ENCODE measurements at places on chromosomes 4 and X.

GRCh38 chrX:69256291-69256565 lies 91.0 kb upstream of the PJA1 start:
- DNase-seq: no peak

GRCh38 chr4:38800961-38801450 lies 3.6 kb downstream of the TLR1 start:
- no peak for DNase-seq

DNA sequence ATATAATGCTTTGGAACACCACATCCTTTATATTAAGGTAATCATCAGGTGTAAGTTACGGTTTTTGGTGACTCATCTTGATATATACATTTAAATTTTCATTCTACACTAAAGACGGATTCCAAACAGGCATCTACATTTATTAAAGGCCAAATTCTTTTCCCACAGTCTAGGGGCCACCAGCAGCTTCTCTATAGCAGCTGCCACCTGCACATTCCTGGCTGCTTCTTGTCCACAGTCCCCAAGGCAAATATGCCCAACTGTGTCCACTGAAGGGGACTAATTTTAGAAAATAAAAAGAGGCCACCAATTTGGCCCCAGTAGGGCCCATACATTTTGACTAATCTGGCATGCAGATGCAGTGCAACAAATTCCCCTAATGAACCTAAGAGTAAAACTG lies 96.6 kb downstream of the EFHC2 start:
- DNase-seq: no peak

DNA sequence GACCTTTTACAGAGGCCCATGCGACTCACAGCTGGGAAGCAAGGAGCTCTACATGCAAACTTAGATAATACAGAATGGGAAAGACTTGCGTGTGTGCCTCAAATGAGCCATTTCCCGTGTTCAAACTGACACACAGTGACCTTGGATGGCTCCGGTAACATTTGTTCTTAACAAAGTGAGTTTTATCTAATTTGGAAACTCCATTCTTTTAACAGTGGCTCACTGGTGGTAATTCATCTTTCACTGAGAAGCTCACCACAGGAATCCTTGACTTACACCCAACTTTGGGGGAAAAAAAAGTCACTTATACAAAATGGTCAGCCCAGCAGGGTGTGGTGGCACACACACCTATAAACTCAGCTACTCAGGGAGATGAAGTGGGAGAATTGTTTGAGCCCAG lies 190.6 kb downstream of the LDB2 start:
- DNase-seq: no peak

- DNase-seq: no peak
Measured at GRCh38 chr4:120399826-120400225, 333.2 kb upstream of the MAD2L1 start.

GRCh38 chrX:34437586-34437985 lies 219.5 kb downstream of the TMEM47 start:
- DNase-seq: no peak

GRCh38 chr4:93373893-93374860 lies 454.4 kb upstream of the ATOH1 start:
- DNase-seq: no peak

DNA sequence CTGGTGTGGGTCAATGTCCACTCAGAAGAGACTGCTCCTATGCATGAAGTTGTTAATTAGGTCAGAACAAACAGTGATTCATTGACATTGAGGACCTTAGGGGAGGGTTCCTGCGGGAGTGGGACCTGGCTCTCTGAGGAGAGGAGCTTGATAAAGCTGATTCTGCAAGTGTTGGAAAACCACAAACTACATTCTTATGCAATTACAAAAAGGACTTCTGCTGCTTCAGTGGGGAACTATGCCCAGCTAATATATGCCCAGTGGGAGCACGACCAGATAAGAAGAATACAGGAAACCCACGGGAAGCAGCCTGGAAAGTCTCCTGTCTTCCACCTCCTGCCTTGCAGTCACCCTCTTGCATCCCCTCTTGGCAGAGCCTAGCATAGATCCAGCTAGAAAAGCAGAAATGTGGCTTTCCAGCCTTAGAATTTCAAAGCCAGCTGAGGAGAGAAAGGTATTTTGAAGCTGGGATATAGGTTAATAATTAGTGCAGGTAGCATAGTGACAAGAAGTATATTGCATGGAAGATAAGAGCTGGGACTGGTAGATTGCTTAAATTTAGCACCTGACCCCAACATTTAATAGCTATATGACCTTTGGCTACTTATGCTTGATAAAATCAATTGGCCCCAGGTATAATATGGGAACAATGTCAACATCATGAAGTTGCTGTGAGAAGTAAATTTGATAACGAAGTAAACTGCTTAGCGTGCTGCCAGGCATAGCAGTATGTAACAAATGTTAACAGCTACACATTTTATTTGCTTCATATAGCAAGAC lies 34.9 kb upstream of the UGT8 start:
- no peak for DNase-seq

DNA sequence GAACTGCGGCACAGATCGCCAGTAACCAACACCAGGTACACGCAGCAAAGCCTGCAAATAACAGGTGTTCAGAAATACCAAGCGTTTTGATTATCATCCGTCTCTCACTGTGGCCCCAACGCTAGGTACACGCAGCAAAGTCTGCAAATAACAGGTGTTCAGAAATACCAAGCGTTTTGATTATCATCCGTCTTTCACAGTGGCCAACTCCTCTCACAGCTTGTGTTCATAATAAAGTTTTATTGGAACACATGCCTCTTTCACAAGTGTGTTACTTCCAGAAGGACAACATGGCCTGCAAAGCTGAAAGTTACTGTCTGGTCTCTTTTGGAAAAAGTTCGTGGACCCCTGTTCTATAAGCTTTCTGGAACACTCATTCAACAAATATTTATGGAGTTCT lies 153.1 kb downstream of the AFAP1 start:
- DNase-seq: no peak

- DNase-seq: peak; percentile 0
Measured at GRCh38 chr4:26028793-26029567, 115.0 kb downstream of the SMIM20 start.

- DNase-seq: no peak
Measured at GRCh38 chr4:173909294-173909693, 374.2 kb downstream of the FBXO8 start.

GRCh38 chr4:169803413-169803812 lies 45.7 kb upstream of the HPF1 start:
- no peak for DNase-seq

GRCh38 chr4:53378171-53378482 lies 686 bp downstream of the FIP1L1 start:
- no peak for DNase-seq

GRCh38 chr4:56959100-56959499 lies 18.3 kb downstream of the NOA1 start:
- DNase-seq: no peak

DNA sequence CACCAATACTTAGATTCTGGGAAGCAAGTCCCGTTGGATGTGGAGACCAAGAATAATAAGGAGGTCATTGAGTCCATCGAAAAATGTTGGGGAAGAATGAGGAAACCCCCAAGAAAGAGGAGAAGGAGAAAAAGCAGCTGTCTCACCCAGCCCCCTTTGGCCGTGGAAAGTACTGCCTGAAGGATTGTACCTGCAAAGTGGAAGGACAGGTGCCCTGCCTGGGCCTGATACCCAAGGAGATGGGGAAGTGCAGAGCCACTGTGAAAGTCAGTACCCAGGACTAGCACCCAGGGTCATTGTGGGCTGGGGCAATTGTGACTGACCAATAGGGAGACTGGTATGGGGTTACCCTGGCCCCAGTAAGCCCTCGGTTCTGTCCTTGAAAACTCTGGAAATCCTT lies 13.8 kb upstream of the CFAP299 start:
- DNase-seq: no peak

DNA sequence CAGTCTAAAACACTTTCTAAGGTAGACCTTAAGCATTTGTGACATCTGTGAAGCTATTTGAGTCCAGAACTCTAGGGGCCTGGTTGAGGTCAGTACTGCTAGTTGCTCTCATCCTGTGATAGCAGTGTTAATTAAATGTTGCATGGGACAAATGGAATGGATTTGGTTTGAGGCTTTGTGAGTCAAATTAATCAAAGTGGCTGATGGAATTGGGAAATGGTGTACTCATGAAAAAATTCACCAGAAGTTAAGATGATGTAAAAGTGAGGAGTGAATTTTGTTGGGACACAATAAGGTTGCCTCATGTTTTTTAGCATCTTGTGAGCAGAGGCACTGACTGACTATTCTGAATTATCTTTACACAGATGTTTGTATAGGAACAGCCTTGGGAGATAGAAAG lies 99.2 kb upstream of the ARSJ start:
- DNase-seq: no peak

- DNase-seq: peak; percentile 20
Measured at GRCh38 chr4:99462875-99463464, 27.8 kb upstream of the ADH7 start.

- DNase-seq: peak; percentile 37
Measured at GRCh38 chrX:46796574-46797191, 37.8 kb upstream of the SLC9A7 start.

GRCh38 chrX:153825042-153825441 lies 5.3 kb downstream of the PDZD4 start:
- DNase-seq: no peak

GRCh38 chr4:145956288-145956890 lies 17.8 kb upstream of the ZNF827 start:
- no peak for DNase-seq

- DNase-seq: no peak
Measured at GRCh38 chr4:128305942-128306341, 18.3 kb upstream of the PGRMC2 start.

- DNase-seq: no peak
Measured at GRCh38 chrX:109839694-109840567, 106.9 kb upstream of the ACSL4 start.

DNA sequence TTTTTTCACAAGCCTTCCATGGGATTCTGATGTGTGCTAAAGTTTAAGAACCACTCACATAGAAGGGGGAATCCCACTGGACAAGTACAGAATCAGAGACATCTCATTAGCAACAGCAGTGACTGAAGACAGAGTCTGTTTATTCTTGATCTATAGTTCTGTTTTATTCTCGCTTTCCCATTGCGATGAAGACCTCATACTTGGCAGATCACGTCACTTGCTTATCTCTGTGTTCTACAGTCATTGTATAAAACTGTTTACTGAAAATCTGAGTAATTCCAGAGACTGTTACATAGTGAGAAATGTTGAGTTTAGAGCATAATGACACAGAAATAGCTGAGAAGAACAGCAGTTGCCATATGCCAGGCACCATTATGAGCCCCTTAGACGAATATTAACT lies 185.5 kb downstream of the PTTG2 start:
- DNase-seq: no peak

DNA sequence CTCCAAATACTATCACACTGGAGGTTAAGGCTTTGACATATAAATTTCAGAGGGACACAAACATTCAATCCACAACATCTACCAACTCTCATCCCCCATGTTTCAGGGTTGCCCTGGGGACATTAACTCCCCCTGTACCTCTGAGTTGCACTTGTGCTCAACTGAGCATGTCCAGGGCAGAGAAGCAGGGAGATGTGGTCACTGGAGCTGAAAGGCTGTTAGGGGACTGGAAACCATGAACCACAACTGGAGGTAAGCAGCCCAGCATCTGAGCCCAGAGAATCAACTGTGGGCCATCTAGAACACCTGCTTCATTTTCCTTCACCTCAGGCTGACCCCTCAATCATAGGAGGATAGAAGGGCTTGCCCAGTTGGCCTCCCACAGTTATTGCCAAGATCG lies 641.1 kb downstream of the MID1IP1 start:
- DNase-seq: no peak

GRCh38 chr4:110617646-110618580 lies 5.0 kb downstream of the PITX2 start:
- no peak for DNase-seq

GRCh38 chrX:153338836-153339235 lies 4.9 kb downstream of the ZNF275 start:
- DNase-seq: no peak

- DNase-seq: no peak
Measured at GRCh38 chr4:23779839-23780238, 110.0 kb downstream of the PPARGC1A start.

GRCh38 chrX:36897690-36898089 lies 110.5 kb upstream of the FAM47C start:
- no peak for DNase-seq

DNA sequence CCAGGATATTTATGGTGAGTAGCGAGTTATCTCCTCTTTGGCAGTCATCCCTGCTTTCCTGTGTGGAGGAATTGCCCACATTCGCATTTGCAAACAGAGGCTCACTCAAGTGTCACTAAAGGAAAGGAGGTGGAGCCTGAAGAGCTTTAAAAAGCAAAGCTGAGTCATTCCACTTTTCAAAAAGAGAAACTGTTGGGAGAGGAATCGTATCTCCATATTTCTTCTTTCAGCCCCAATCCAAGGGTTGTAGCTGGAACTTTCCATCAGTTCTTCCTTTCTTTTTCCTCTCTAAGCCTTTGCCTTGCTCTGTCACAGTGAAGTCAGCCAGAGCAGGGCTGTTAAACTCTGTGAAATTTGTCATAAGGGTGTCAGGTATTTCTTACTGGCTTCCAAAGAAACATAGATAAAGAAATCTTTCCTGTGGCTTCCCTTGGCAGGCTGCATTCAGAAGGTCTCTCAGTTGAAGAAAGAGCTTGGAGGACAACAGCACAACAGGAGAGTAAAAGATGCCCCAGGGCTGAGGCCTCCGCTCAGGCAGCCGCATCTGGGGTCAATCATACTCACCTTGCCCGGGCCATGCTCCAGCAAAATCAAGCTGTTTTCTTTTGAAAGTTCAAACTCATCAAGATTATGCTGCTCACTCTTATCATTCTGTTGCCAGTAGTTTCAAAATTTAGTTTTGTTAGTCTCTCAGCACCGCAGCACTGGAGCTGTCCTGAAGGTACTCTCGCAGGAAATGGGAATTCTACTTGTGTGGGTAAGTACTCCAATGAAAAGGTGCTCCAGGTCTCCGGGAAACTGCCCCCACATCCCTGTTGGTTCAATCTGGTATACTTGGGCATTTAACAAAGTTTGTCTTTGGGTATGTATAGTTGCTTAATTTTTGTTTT lies at the start of gene EGF:
Gene EGF, plus strand, starts transcription at position 178 of the 890 bp plus-strand sequence. Its CDS starts 453 bp downstream, at position 631.
- DNase-seq: no peak

DNA sequence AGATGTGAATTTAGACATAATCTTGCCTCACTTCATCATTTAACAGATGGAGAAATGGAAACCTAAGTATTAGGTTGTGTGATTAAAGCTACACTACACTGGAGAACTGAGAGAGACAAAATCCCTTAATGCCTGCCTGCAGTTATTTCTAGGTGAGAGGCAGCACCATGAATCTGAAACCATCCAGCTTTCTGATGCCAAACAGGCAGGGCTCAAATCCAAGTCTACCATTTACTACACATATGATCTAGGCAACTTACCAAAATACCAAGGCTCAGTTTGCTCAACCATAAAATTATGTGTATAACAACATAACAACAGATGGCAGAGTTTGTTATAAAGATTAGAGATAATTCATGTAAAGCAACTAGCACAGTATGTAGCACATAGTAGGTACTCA lies 38.7 kb downstream of the GABRA4 start:
- no peak for DNase-seq

All from NCI-H2107 (cell line).